Stimulated activated CD8-positive, alpha-beta memory T cell treated with anti-CD3 and anti-CD28 coated beads, Interleukin-12 subunit alpha, Interleukin-12 subunit beta, amount 100 ng/mL, for 4 hours (primary cell): ENCODE measurements at places on chromosomes 2 and 18.

DNA sequence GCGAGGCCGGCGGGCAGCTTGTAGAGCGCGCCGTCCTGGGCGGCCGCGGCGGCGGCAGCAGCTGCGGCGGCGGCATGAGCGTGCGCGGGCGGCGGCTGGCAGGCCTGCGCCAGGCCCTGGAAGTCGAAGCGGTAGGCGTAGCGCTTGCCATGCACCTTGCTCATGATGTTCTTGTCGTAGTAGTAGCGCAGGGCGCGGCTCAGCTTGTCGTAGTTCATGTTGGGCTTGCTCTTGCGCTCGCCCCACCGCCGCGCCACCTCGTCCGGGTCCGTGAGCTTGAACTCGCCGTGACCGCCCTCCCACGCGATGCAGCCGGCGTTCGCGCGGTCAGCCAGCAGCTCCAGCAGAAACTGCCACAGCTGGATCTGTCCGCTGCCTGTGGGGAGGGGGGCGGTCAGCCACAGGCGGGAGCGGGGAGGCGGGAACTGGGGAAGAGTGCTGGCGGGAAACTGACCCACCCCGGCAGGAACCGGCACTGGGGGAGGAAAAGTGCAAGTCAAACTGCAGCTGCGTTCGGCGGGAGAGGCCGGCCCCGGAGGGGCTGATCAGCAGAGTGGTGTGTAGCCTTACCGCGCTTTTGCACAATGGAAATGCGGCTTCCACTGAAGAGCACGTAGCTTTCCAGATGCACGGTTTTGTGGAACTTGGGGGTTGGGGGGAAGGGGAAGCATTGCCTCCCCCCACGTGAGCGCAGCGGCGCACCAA, 3.0 kb downstream of the FEV start:
- peak; percentile 18 for DNase-seq

DNA sequence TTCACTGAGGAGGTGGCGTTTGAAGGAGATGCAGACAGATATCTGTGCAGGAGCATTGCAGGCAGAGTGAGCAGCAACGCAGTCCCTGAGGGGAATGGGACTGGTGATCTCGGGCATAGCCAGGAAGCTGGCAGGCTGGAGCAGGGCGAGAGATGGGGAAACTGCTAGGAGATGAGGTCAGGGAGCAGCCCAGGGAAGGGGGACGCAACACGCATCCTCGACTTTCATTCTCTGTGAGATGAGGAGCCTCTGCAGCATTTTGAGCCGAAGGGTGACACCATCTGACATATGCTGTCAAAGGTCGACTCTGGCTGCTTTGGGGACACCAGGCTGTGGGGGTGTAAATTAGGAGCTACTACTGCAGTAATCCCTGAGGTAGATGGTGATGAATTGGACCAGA, 4.3 kb upstream of the CHRNA1 start:
- no peak for DNase-seq

GRCh38 chr2:12722447-12723316, 5.9 kb downstream of the TRIB2 start:
- DNase-seq, result no peak

DNA sequence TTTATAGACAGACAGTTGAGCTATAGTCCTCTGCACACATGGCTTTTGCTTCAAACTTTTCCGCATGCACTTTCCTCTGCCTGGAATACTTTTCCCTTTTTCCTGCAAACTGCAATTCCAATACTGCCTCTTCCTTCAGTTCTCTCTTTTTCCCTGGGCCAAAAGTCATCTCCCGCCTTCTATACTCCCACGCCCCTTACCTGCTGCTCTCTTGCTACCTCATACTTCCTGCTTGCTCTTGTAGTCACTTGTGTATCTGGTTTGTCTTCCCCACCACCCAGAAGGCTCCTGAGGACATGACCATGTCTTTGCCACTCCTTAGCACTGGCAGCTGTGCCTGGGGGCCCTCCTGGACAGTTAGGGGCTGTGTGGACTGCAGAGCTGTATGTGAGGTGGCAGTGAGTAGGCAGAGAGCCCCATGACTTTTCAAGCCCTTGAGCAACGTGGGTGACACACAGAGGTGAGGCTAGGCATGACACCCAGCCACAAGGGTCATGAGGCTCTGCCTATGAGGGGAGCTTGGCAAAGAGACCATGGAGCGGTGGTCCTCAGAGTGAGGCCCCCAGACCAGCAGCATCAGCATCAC, 23.2 kb downstream of the SPEG start:
- no peak for DNase-seq

GRCh38 chr2:66389651-66390131, 45.2 kb upstream of the MEIS1 start:
- DNase-seq, result no peak

DNA sequence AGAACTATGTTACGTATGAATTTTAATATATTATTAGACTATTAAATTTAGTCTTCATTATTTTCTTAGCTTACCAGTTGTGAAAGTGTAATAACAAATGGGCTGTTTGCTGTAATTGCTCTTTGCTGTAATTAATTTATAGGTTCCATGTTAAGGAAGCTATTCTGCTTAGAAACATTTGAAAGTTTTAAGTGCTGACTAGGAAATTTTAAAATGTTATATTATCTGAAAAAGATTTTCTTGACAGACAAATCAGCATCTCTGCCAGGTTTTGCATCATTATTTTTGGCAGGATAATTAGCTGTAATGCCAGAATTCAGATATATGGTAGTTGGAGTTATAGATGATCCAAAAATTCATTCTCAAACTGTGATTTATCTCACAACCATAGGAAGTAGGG, 42.2 kb downstream of the OTX1 start:
- no peak for DNase-seq

GRCh38 chr18:4851301-4851976, 345.6 kb downstream of the AKAIN1 start:
- no peak for DNase-seq

DNA sequence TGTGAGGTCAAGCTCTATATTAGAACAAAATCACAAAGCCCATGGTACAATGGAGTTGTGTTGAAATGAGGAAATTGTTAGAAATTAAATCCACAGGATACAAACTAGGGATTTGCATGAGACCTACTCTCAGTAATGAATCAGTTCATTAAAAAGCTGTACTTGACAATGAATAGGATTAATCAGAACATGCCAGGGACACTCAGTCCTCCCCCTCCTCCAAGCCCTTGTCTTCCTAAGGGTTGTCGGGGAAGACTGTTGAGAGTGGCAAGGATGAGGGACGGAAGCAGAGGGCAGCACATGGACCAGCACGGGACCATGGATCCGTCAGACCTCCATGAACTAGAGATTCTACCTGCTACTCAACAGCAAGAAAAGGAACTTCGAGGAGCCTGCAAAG, 39.8 kb downstream of the SPRED2 start:
- DNase-seq, result no peak

GRCh38 chr2:98029718-98030222, 34.0 kb upstream of the TMEM131 start:
- no peak for DNase-seq

GRCh38 chr2:47799031-47799609, 16.2 kb downstream of the MSH6 start:
- no peak for DNase-seq

DNA sequence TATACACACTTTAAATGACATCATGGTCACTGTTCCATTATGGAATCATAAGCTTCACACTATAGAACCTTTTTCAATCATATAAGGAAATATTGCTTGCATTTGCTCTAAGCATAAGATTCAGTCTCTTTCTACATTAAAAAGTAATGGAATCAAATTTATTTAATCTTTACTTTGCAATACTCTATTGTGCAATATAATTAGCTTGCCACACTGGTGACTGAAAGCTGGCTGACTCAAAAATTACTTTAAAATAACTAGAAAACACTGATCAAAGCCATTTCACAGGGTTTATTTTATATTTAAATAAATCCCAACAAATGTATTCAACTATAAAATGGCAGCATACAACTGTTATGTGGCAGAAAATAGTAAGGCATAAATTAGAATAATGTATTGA, 13.2 kb upstream of the ORC2 start:
- DNase-seq, result no peak

GRCh38 chr2:239375278-239376061, 25.4 kb downstream of the HDAC4 start:
- DNase-seq, result no peak

GRCh38 chr2:128195435-128195984, 104.5 kb downstream of the UGGT1 start:
- DNase-seq, result no peak

DNA sequence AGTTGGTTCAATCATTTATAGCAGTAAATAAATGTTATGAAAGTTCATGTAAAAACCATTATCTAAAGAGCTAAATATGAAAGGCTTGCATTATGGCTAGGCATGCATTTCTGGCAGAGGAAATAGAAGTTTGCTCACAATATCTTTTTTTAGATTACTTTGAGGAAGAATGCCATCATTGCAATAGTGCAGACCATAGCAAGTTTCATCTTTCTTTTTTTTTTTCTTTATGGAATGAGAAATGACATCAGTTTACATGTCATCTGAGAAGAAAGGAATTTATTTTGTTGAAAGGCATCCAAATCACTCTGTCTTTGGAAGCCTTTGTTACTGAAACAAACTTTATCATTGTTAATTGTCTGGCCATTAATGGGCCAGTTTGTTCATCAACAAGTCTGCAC, 74.5 kb upstream of the NCKAP5 start:
- DNase-seq, result no peak

DNA sequence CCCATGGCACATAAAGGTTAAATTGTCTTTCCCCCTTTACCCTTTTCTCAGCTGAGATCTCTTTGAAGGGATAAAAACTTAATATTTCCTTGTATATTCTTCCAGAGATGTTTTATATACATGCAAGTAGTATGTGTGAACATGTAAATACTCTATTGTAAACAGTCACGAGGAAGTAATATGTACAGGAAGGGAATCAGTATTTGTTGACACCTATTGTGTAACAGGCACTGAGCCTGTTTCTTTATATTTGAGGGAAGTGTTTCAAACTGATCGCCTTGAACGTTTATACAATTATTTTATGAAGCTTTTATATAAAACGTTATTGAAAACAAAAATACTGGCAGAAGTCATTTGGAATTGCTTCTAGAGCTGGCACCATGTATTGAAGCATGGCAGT, 13.2 kb downstream of the RALBP1 start:
- no peak for DNase-seq

- no peak for DNase-seq
Observed at GRCh38 chr2:164877927-164878326, 36.3 kb upstream of the COBLL1 start.

DNA sequence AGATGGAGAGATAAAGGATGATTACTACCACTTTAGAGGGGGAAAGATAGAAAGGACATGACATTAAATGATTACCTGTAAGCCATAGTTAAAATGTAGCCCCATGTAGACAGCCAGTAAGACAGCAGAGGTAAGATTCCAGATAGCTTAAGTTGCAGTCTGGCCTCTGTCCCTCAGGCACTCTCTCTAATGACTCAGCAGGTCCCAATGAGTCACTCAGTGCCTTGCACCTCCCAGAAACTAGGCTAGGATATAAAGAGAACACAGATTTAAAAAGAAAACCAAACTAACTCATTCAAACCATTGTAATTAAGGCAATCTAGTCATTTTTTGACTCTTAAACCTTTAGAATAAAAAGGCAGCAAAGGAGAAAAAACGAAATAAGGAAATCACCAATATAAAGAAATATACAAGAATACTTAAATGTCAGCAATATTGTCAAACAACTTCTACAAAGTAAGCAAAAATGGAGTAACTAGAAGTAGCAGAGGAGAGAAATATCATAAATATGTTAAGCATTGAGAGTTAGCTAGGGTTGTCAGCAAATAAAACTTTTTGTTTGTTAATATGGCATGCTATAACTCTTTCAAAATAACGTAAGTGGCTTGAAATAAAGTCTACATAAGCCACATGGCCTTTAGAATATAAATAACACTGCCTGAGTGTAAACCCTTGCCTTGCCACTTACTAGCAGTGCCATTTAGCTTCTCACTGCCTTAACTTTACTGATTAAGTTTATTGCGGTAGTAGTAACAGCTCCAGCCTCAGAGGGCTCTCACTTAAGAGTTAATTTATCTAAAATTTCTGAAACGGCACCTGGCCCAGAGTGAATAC, 48.5 kb downstream of the SOCS6 start:
- DNase-seq, result no peak

DNA sequence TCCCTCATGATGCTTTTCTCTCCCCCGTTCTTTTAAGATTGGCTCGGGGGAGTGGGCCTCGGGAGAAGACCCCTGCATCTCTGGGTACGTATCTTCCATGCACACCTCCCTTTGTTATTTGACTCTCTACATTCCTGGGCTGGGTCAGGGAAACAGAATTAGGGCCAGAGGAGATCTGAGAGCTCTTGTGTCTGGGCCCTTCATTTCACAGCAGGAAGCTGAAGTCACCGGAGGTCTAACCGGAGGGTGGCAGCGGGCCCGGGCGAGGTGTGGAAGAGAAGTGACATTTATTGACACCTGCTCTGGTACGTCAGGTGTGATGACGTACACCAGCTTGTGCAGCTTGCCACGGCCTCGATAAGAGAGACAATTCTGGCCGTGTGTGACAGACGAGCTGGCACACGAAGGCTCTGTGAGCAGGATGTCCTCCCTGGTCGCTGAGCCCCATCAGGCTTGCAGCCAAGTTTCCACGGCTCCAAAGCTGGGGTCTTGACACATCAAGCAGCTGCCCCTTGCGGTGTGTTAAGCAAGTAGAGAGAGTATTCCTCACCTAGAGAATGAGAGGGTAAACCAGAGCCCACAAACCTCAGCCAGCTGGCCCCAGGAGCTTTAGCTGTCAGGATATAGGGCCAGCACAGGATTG, 30.4 kb downstream of the TOGARAM2 start:
- peak; percentile 64 for DNase-seq

GRCh38 chr2:134611316-134611715, 107.5 kb downstream of the TMEM163 start:
- DNase-seq, result no peak
